ENCODE measurements at places on chromosomes 3 and 15. TPM values are rescaled to one million over a fixed set of nuclear protein-coding genes. Genes with fewer than 3 reads are reported as not detected.

The IL17RD gene
- 13.8 TPM for total RNA-seq

The THPO gene
- total RNA-seq = not detected

The ATP2B2 gene
- total RNA-seq = 0.42 TPM

The POPDC2 gene
- 3.3 TPM for total RNA-seq

The P2RY13 gene
- total RNA-seq = 0.30 TPM

The IQCH gene
- total RNA-seq = 2.9 TPM

The GOLGA6B gene
- 0.42 TPM for total RNA-seq

The CSPG5 gene
- total RNA-seq = under 0.01 TPM

The WDR76 gene
- total RNA-seq = 2.7 TPM

The POC1A gene
- total RNA-seq = 2.1 TPM

The MOBP gene
- 2.5 TPM for total RNA-seq

The MAP6D1 gene
- total RNA-seq = 0.42 TPM

The VIPR1 gene
- total RNA-seq = 2.4 TPM

The LRRN1 gene
- total RNA-seq = 13.3 TPM

The CORO2B gene
- 9.8 TPM for total RNA-seq

The EFCC1 gene
- 0.22 TPM for total RNA-seq

The AAGAB gene
- total RNA-seq = 11.4 TPM

The ACP3 gene
- total RNA-seq = 0.42 TPM

The NEDD4 gene
- total RNA-seq = 11.7 TPM

The ADIPOQ gene
- 70.8 TPM for total RNA-seq

The RASL12 gene
- 83.5 TPM for total RNA-seq

The ADAMTS17 gene
- 5.5 TPM for total RNA-seq

The GOLGA6L4 gene
- total RNA-seq = 3.1 TPM

The GOLGA6D gene
- total RNA-seq = not detected

The MESP2 gene
- total RNA-seq = 1.5 TPM

The ZNF620 gene
- 1.2 TPM for total RNA-seq

The CCDC39 gene
- 0.42 TPM for total RNA-seq

The CPN2 gene
- not detected for total RNA-seq

The MAP2K5 gene
- 13.8 TPM for total RNA-seq

The U2SURP gene
- 92.4 TPM for total RNA-seq

The OXSM gene
- total RNA-seq = 8.0 TPM

The PAQR9 gene
- not detected for total RNA-seq

The CASR gene
- not detected for total RNA-seq

The PDE8A gene
- 73.9 TPM for total RNA-seq

The EPHA3 gene
- total RNA-seq = 7.1 TPM

The EXD1 gene
- total RNA-seq = not detected

The GMNC gene
- not detected for total RNA-seq

The CCR3 gene
- not detected for total RNA-seq

The HESX1 gene
- not detected for total RNA-seq

The LTF gene
- total RNA-seq = 1.2 TPM

The SYNPR gene
- total RNA-seq = not detected

Measured in tibial nerve (tissue), 4 donors.